A549 treated with RU486 at 1 μM for 4 hours (cell line): ENCODE measurements at places on chromosomes 2 and 18. TPM values are rescaled to one million over a fixed set of nuclear protein-coding genes. Genes with fewer than 3 reads are reported as not detected.

Gene KANSL1L
- total RNA-seq = 0.28 to 0.48 TPM (median 0.41 TPM) in 5 replicates

Gene TFCP2L1
- total RNA-seq = 0.95 to 1.3 TPM (median 1.2 TPM) in 5 replicates

Gene ZBTB7C
- 0.04 to 0.19 TPM (median 0.05 TPM) in 3 of 5 replicates, not detected in the others for total RNA-seq

Gene RTP5
- not detected in 5 replicates for total RNA-seq

Gene ZEB2
- total RNA-seq = 3.7 to 7.3 TPM (median 5.9 TPM) in 5 replicates

Gene ALLC
- total RNA-seq = 0.21 TPM in 1 of 5 replicates, not detected in the others

Gene ECEL1
- total RNA-seq = 0.19 to 0.74 TPM (median 0.23 TPM) in 5 replicates

Gene POMC
- not detected in 5 replicates for total RNA-seq

Gene MC2R
- total RNA-seq = not detected in 5 replicates
